ENCODE measurements at places on chromosomes 12 and 14.

- peak; percentile 81 for DNase-seq
These were observed 496 bp downstream of the PPP2R5C start for GRCh38 chr14:101761881-101762529.

DNA sequence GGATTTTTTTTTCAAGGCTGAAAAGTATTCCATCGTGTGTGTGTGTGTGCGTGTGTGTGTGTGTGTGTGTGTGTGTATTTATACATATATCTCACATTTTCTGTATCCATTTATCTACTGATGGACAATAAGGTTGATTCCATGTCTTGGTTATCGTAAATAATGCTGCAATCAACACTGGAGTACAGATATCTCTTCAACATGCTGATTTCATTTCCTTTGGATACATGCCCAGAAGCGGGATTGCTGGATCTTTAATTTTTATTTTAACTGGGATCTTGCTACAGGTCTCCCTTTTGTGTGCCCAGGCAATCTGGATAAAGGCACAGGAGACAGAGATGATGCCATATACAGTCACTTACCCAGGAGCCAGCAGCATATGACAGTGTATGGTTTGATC is 338.1 kb downstream of the SOX5 start:
- DNase-seq, result no peak

DNA sequence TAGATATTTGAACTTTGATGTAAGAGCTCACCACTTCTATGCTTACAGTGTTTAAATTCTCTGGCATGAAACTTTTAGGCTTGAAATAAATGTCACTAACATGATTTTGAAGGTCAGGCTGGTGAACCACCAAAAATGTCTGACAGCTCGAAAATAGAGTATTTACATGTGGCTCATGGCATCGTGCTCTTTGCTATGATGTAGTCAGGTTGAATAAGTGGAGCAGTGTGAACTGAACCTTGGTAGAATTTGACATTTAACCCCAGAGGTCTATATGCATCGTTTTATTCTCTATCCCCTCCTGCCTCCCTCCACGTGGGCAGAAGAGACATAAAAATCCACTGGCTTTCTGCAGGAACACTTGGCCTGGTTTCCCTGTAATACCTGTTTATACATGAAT is 369.7 kb upstream of the ATP2B1 start:
- DNase-seq, result no peak

DNA sequence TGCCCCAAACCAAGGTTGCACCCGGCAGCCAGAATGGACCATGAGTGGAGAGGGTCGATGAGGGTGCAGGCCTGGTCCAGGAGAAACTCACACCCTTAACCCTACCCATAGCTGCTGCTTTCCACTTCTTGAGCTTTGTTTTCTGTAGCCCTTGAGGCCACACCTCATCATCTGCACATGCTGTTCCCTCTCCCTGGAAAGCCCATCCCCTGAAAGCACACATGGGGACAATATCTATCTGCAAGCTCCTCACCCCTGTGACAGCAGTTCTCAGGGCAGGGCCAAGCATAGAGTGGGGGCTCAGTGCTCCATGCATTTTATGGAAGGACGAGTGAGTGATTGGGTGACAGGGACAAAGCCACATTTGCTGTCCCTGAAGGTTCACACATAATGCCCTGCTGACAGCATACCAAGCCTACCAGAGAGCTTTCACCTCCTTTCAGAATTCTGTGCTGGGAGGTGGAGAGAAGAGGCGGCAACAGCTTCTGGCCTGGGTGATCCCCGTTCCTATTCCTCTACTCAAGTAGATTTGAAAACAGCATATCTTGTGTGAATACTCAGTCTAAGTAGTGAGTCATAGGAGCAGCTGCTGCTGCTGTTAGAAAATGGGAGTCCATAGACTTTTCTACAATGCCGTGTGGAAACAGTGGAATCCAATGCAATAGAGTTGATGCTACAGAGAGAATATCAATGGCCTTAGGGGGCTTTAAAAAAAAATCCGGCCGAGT is 44.6 kb downstream of the SRGAP1 start:
- no peak for DNase-seq

- no peak for DNase-seq
These were observed 278.1 kb upstream of the FAR2 start for GRCh38 chr12:28870839-28871440.

DNA sequence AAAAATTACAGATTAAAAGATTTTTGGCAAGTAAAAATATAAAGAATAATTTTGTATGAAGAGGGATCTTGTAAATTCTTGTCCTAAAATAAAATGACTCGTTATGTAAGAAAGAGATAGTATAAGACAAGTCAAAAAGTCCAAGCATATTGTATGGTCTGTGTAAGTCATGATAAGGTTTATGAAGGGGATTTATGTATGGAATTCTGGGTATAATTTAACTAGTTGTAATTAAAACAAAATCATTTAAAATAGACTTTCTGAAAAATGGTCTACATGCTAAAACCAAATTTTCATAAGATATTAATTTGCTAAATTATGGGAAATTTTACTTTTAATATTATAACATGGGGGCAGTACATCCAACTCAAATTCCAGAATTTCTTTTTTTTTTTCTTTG is 17.6 kb upstream of the PEX5 start:
- DNase-seq, result no peak

DNA sequence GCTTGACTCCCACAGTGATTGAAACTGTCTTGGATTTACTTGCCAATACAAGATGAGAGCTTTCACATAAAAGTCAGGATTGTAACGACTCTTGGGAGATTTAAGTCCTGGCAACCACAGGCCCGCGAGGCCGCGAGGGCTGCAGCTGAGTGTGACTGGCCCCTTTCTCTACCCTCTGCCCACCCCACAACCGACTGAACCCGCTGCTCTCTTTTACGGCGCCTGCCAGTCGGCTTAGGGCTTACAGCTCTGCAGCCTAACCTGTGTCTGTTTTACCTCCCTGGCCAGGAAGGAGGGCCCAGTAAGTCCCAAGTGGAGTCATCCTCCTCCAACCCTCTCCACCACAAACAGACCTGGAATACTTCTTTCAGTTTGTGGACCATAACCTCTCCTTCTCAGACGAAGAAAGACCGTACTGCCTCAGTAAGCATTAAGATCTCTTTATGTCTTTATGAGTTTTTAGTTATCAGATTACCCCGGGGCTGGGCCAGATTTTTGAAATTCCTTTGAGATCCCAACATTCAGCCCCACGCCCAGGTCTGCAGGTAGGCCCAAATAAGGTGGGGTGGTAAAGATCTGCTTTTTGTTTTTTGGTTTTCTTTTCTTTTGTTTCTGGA is 12.6 kb upstream of the TIGAR start:
- DNase-seq, result no peak

- no peak for DNase-seq
These were observed 48.0 kb downstream of the AKAP6 start for GRCh38 chr14:32377046-32377646.

DNA sequence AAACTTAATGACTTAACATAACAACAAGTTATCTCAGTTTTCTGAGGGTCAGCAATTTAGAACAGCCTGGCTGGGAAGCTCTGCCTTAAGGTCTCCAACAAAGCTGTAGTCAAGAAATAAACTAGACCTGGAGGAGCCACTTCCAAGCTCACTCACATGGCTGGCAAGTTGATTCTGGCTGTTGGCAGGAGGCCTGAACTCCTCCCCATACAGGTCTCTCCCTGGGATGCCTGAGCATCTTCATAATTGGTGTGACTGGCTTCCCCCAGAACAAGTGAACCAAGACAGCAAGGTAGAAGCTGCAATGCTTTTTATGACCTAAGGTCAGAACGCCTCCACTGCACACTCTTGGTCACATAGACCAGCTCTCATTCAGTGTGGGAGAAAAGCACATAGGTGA is 128.3 kb downstream of the SAMD4A start:
- no peak for DNase-seq

DNA sequence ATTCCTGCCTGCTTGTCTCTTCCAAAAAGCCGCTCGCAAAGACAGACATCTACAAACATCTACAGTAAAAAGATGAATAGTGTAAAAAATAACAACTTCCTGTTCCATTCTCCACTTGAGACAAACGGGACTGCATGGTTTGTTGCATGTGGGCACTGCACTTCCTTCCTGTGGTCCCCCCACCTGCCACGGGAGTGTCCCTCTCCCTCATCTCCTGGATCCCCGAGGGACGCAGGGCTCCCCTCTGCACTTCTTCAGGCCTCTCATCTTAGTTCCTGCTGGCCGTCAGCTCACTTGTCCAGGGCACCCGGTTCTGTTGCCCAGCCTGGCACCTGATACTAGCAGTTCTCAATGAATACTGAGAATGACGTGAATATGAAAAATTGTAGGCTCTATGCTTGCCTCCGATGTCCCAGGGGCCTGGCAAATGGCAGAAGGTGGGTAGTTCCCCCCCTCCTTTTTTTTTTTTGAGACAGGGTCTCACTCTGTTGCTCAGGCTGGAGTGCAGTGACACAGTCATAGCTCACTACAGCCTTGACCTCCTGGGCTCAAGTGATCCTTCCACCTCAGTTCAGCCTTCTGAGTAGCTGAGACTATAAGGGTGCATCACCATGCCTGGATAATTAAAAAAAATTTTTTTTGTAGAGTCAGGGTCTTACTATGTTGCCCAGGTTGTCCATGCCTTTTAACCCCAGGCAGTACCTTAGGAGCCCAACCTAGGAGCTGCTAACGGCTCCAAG is 3.5 kb upstream of the KLC1 start:
- no peak for DNase-seq

- no peak for DNase-seq
These were observed 45.6 kb downstream of the LTBP2 start for GRCh38 chr14:74566174-74567141.

GRCh38 chr14:105366386-105367074 is 31.8 kb upstream of the TEX22 start:
- DNase-seq, result no peak

- DNase-seq, result no peak
These were observed 202.9 kb downstream of the AKAP6 start for GRCh38 chr14:32531942-32532515.

DNA sequence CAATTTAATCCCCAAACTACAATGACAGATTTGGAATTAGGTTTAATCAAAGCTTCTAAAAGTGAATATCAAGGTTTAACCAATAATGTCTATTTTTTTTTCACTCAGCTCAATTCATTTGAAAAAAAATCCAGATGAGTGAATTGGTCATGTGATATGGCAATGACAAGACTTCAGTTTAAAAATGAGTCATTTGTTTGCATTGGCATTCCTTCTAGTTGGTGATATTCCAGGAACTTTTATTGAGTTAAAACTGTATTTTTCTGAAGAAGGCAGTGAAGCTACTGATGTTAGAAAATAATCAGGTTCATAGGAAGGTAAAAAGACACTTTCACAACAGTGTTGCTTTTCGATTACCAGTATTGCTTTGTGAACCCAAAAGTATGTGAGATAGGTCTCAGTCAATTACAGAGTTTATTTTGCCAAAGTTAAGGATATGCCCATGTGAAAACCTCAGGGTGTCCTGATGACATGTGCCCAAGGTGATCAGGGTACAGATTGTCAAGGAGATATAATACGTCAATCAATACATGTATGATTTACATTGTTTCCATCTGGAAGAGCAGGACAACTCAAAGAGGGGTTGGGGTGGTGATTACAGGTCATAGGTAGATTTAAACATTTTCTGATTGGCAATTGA is 1214.9 kb downstream of the GALC start:
- DNase-seq, result no peak

GRCh38 chr14:90538716-90539495 is 142.1 kb downstream of the CALM1 start:
- no peak for DNase-seq

DNA sequence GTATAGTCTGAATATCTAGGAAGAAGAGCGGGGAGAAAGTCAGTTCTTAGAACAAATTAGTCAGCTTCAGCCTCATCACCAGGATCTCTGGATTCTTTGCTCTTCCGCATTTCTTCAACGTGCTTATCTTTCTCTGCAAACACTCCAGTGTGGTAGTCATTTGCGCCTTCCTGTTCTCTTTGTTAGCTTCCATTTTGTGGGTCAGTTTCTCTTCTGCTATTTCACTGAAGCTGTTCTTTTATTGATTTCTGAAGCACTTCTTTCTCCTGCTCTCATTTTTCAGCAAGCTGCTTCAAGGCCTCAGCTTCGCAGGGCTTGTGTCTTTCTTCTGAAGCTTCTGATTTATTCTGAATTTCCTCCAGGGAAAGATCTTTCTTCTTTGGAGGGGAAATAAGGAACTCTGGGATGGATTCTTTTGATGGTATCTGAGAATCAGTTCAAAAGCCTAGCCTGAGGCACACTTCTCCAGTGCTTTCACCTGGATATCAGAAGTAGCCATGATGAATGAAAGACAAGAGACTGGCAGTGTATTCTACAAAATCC is 13.5 kb downstream of the AMN1 start:
- no peak for DNase-seq

- DNase-seq, result peak; percentile 85
These were observed 2.1 kb downstream of the LUM start for GRCh38 chr12:91109148-91109564.

GRCh38 chr14:31068235-31068634 is 42.1 kb upstream of the STRN3 start:
- DNase-seq, result no peak

DNA sequence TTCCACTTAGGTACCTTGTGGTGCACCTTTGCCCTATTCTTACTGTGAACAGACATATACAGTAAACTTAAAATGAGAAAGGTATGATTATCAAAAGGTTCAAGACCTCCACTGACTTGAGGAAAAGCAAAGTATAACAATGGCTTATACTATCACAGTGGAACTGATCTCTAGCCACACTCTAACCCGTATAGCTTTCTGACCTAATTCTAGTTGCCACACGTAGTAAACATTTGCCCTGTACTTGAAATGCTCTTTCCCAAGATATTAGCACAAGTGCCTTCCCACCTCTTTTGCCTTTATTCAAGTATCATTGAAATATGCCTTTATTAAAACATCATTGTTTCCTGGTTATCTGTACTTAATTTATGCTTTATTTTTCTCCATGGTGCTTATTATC is 250.4 kb upstream of the PPFIA2 start:
- no peak for DNase-seq

DNA sequence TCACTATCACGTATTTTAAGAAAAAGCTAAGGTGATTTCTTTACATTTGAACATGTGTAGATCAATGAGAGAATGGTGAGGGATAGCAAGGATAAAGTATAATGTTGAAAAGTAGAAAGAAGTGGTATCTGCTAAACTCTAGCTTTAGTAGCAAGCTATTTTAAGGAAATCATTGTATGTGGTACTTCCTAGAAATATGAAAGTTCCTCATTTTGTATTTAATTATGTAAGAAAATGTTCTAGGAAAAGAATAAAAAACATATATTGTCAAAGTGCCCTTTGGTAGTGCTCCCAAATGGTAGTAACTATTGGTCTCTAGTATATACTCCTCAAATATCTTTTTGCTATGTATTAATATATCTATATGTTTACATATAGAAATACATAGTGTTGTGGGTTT is 35.7 kb downstream of the RAB21 start:
- DNase-seq, result no peak

DNA sequence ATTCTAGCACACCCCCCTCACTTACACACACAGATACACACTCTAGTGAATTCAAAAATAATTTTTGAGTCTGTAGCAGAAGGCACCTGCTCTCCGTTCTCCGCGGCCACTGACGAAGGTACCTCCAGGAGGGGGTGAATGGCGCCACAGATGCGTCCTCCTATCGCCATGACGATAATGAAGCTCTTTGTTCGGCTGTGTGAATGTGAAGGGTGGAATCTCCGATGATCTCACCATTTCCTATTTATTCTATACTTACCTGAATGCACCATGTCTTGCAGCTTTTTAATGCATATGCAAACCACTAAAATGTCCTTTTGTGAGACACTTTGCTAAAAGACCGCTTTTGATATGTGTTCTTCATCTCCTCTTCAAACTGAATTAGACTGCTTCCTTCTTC is 162.7 kb downstream of the EGLN3 start:
- DNase-seq, result no peak

All from sigmoid colon (tissue), 7 donors.